Activated CD4-positive, alpha-beta T cell treated with anti-CD3 and anti-CD28 coated beads, Interleukin-10, Interleukin-2, amounts not matched to agents 100 ng/mL and 50 ng/mL, durations not matched to agents 16 hours and 8 hours (primary cell): ENCODE measurements at places on chromosomes 13 and 19.

GRCh38 chr13:30923418-30923817 is 9.0 kb upstream of the TEX26 start:
- DNase-seq = no peak

DNA sequence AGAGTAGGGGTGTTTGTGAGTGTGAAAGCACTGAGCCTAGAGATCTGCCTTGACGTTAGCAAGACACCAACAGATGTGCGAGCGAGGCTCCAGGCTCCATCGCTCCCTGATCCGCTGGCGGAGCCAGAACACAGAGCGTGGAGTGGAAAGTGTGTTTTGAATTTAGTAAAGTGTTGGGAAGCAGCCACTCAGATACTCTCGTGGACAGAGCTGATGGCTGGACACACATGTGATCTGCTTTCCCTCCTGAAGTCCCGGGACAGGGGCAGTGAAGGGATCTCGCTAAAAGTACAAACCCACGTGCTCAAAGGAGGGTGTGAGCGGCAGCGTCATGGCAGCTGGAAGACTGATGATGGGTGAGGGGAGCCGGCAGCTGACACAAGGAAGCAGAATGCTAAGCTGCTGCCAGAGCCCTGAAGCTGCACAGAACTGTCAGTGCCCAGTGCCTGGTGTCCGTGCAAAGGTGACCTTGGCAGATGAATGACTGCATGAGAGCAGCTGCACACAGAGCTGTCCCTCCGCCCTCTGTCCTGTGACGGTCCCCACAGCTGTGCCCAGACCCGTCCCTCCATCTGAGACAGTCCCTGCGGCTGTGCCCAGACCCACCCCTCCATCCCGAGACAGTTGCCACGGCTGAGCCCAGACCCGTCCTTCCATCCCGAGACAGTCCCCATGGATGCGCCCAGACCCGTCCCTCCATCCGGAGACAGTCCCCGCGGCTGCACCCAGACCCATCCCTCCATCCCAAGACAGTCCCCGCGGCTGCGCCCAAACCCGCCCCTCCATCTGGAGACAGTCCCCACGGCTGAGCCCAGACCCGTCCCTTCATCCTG is 29.6 kb upstream of the TMEM255B start:
- no peak for DNase-seq

GRCh38 chr13:21871382-21871781 is 200.5 kb downstream of the FGF9 start:
- DNase-seq = no peak

GRCh38 chr19:9883231-9883758 is 48.2 kb downstream of the PIN1 start:
- no peak for DNase-seq

DNA sequence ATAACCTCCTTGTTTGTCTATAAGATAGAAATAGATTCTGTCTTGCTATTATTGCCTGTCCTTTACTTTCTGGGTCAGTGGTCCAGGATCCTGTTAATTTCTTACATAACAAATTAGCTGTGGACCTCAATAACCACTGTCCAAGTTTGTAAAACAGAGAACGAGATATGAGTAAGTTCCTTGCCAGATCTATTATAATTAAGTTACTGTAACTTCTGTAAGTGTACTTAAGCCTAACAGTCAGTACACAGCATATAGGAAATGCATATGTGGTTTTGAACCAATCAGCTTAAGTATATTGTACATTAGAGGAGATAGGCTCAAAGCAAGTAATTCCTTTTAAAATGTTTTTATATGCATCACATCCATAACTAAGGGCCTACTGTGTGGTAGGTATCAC is 34.9 kb downstream of the HTR2A start:
- DNase-seq = no peak
